ENCODE measurements at places on chromosomes 11 and 22.

GRCh38 chr11:64036087-64037026, 626 bp downstream of the FLRT1 start:
- no peak for DNase-seq

- no peak for DNase-seq
These were observed 40.5 kb downstream of the ARHGAP1 start for GRCh38 chr11:46659908-46660307.

GRCh38 chr11:28146123-28146751, 38.0 kb downstream of the METTL15 start:
- no peak for DNase-seq

DNA sequence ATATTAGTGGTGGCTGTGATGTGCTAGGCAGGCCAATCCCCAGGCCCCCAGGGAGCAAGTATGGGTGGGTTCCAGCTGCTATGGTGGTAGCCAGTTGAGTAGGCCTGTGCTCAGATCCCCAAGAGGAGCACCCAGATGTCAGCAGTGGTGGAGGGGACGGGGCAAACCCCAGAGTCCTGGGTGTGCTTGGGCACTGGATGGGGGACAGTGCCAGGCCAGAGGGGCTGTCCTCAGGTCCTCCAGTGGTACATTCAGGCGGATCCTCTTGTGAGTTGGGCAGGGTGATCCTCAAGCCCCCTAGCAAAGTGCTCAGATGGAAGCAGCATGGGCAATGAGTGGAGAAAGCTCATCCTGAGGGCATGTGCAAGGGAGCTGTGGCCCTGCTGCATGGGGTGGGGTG, 26.0 kb downstream of the CFAP300 start:
- no peak for DNase-seq

GRCh38 chr11:126082251-126083109, 19.8 kb upstream of the CDON start:
- no peak for DNase-seq

- DNase-seq, result no peak
These were observed 2.8 kb downstream of the CEP57 start for GRCh38 chr11:95793116-95793515.

- DNase-seq, result no peak
These were observed 72.0 kb downstream of the SLC1A2 start for GRCh38 chr11:35347173-35347878.

- no peak for DNase-seq
These were observed 42.1 kb downstream of the RIC3 start for GRCh38 chr11:8126649-8127289.

- peak; percentile 52 for DNase-seq
These were observed 11.7 kb downstream of the RASD2 start for GRCh38 chr22:35552196-35552842.

DNA sequence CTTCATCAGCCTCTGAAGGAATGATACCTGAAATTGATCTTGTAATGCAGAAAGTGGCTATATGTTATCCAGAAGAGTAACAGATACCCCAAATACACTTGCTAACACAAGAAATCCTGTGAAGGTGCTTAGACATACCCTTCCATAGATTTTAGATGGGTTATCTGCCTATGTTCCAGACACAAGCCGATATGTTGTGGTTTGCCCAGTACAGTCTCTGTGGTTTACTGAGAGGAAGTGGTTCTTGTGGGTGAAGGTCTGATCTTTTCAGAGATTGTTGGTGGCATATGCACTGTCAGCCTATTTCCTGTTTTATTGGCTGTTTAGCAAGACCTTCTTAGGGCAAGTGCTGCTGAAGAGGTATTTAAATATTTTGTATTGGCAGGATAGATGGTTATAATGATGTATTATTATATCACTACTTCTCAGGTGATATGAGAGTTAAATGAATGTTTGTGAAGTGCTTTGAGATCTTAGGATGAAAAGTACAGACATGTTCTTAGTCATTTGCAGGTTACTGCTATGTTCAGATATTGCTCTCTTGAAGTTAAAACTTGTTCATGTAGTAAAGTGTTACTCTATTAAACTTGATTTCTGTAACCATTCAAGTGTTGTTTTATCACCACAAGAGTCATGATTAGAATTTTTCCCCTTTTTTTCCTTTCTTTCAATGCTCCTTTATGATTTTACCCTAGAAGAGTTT, 8.2 kb downstream of the ARHGEF12 start:
- no peak for DNase-seq

DNA sequence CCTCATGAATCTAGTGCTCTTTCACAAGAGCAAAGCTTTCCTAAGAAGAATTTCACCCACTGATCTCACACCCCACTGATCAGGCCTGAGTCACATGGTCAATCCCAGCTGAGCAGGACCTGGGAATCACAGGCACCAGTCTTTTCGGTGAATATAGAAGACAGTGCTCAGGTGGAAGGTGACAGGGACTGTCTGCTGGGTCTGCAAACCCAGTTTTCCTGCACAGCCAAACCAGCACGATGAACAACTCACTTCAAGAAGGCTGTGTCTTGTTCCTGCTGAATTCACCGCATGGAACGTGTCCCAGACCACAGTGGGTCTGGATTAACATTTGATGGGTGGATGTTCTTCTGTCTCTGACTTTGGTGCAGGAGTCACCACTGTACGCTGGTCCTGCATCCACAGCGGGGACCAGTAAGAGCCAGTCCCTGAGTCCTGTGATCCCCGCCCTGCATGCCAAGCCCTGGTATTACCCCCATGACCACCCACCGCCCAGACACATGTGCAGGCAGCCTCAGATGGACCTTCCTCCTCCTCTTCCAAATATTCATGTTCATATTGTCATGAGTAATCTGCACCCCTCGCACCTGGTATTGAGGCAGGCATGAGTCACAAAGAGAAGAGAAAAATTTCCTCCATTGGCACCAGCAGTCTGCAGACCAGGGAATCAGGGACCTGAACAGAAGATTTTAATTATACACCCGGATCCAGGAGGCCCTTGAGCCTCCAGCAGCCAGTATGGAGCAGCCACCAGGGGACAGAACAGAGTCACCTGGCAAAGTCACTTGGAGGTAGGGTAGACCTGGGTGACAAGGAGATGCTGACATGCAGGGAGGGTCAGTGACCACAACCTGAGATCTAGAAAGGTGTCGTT, 8.6 kb upstream of the IGLL5 start:
- no peak for DNase-seq

GRCh38 chr22:49404576-49405241, 423.0 kb downstream of the BRD1 start:
- no peak for DNase-seq

- no peak for DNase-seq
These were observed 64.2 kb upstream of the RASSF10 start for GRCh38 chr11:12944889-12945288.

- DNase-seq, result no peak
These were observed 17.1 kb downstream of the OR5B21 start for GRCh38 chr11:58490827-58491226.

GRCh38 chr11:86143087-86144030, 74.5 kb upstream of the PICALM start:
- peak; percentile 58 for DNase-seq

GRCh38 chr22:44595841-44596341, 97.9 kb upstream of the RTL6 start:
- DNase-seq, result no peak

DNA sequence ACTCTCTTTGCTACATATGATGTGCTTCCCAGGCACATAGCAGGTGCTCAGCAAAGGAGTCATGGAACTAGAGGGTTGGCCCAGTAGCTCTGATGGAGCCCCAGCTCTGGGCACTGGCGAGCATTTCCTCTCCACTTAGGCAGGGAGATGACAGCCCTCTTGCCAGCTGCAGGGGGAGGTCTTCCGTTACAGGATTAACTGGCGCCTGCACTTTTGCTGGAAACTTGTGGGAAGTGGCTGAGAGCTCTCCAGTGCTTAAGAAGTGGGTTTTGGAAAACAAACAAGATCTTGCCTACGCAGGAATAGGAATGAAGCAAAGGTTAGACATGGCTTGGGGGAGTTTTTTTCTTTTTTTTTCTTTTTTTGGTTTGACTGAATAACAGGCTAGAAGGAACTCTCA, 75.5 kb downstream of the MICAL2 start:
- DNase-seq, result no peak

DNA sequence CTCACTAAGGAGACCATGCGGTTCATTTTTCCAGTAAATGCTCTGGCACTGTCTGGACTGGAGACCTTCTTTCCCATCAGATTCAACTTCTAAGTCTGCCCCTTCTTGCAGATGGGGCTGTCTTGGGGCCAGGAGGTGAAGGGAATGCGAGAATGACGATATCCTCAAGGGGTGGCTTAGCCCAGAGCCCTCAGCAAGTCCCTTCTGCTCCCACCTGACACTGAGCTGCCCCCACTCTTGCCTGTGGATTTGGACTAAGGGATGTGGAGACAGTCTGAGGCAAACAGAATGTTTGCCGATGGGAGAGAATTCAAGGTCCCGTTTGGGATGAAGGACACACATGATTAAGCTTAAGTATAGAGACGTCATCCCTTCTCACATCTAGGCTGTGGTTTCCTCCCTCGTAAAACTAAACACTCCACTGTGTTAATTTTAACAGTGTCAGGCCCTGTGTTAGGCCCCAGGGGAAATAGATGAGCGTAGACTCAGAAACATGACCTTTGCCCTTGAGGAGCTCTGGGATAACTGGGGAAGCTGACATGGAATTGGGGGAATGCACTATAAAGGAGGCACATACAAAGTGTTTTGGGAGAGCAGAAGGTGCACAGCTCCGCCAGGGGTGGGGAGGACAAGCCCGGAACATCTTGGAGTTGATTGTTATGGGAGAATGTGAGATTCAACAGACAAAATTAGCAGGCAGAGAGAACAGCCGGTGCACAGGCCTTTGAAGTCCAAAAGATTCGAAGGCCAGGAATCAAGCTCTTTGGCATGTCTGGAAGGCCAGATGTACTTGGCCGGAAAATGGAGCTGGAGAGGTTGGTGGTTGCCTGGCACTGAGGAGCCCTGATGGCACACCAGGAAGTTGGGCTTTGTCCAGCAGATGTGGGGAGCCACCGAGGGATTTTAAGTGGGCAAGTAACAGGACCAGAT, 71.6 kb downstream of the ST3GAL4 start:
- no peak for DNase-seq

- DNase-seq, result no peak
These were observed 42.1 kb upstream of the JAM3 start for GRCh38 chr11:134026655-134027343.

GRCh38 chr11:77101043-77101537, 1.6 kb upstream of the OMP start:
- peak; percentile 43 for DNase-seq

DNA sequence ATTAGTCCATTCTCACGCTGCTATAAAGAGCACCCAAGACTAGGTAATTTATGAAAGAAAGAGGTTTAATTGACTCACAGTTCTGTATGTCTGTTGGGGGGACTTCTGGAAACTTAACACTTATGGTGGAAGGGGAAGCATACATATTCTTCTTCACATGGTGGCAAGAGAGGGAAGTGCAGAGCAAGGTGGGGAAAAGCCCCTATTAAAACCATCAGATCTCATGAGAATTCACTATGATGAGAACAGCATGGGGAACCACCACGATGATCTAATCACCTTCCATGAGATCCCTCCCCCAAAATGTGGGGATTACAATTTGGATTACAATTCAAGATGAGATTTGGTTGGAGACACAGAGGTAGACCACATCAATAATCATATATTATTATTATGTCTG, 25.7 kb downstream of the CEP57 start:
- DNase-seq, result no peak

DNA sequence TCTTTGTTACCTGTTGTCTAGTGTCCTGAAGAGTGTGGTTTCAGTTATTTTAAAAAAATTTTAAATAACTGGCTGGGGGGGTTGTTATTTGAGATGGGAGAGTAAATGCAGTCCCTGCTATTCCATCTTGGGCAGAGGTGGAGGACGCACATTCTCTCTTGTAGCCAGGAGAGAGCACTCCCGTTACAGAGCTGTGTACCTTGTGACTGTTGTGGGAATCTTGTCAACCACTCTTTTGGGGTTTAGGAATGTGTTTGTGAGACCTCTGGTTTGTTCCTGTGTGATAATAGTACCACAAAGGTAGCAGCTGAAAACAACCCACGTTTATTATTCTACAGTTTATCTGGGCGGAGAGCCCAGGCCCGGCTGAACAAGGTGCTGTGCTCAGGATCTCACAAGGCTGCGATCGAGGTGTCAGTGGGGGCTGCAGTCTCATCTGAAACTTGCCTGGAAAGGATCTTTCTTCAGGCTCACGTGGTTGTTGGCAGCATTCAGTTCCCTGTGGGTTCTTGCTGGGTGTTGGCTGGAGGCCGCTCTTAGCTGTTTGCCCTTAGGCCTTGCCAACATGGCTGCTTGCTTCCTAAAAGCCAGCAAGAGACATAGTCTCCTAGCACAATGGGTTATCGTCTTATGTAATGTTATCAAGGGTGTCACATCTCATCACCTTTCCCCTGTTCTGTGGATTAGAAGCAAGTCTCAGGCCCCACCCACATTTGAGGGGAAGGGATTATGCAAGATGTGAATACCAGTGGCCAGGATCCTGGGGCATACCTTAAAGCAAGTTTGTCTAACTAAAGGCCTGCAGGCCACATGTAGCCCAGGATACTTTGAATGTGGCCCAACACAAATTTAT, 20.6 kb downstream of the IGHMBP2 start:
- DNase-seq, result no peak

DNA sequence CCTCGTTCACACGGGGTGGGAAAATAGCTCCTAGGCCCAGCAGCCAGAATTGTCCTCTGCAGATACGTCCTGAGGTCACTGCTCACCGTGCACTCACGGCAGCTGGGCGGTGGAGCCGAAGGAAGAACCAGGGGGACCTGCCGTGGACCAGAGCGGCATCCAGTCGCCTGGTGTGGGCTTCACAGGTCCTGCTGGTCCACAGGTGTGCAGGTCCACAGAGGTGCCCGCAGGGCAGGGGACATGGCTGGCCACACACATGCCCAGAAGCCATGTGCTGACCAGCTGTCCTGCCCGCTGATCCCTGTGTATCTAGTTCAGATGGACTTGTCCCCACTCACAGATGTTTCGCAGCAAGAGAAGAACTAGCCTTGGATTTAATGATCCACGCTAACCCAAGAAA, 10.6 kb upstream of the PKP3 start:
- DNase-seq, result no peak

DNA sequence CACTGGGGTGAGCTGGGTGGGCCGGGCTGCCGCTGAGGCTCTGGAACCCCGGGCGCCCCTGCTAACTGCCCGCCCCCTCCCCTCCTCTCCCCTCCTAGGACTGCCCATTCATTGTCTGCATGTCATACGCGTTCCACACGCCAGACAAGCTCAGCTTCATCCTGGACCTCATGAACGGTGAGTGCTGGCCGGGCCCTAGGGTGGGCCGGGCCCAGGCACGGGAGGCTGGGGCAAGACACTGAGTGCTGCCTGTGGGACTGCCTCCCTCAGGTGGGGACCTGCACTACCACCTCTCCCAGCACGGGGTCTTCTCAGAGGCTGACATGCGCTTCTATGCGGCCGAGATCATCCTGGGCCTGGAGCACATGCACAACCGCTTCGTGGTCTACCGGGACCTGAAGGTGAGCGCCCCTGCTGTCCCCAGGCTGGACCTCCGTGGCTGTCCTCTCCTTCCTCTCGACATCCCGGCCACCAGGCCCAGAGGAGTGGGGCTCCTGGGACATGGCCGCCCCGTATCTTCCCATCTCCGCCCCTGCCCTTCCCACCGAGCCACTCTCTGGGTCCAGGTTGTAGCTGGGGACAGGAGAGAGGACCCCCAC, 7.5 kb upstream of the ANKRD13D start:
- DNase-seq, result no peak

GRCh38 chr11:64165481-64165841, 452 bp downstream of the MACROD1 start:
- no peak for DNase-seq
